GM13976 (cell line): ENCODE measurements at places on chromosomes 4 and X.

- DNase-seq = no peak
Measured at GRCh38 chrX:106897259-106897658, 5.9 kb downstream of the RIPPLY1 start.

GRCh38 chr4:78949735-78950134, 10.5 kb upstream of the PAQR3 start:
- no peak for DNase-seq

DNA sequence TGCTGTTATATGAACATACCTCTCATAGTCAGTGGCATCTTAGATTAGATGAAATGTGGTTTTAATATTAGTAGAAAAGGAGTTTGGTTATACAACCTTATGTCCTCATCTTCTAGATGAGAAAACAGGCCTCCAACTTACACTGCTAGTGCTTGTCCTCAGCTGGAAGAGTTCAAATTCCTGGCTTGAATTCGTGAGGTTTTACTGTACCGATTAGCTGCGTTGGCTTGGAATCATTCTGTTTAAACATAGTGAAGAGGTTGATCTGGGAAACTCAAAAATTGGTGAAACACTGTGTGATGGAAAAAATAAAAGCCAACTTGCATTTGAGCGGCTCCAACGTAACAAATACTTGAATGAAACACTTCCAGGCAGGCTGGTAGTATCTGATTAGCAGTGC, 81.0 kb downstream of the LNX1 start:
- DNase-seq = no peak

DNA sequence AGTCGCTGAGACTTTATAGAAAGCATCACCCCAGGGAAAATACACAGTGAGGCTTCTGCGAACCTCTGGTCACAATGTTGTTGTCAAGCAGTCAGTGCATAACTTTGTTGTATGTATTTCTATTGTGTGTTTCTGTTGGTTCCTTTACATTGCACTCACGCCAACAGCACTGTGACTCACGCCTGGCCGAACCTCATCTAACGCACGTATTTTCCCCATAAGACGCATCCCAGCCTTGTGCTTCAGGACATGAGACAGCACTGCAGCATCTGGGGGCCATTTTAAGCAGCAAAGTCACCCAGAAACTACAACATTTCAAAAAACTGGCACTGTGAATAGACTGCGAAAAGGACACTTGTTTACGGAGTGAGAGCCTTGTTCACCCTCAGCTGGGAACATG, 30.6 kb downstream of the TBL1X start:
- no peak for DNase-seq

- no peak for DNase-seq
Measured at GRCh38 chrX:20263474-20263873, 3.2 kb downstream of the RPS6KA3 start.

GRCh38 chrX:49792376-49792775, 36.7 kb upstream of the PAGE4 start:
- no peak for DNase-seq

DNA sequence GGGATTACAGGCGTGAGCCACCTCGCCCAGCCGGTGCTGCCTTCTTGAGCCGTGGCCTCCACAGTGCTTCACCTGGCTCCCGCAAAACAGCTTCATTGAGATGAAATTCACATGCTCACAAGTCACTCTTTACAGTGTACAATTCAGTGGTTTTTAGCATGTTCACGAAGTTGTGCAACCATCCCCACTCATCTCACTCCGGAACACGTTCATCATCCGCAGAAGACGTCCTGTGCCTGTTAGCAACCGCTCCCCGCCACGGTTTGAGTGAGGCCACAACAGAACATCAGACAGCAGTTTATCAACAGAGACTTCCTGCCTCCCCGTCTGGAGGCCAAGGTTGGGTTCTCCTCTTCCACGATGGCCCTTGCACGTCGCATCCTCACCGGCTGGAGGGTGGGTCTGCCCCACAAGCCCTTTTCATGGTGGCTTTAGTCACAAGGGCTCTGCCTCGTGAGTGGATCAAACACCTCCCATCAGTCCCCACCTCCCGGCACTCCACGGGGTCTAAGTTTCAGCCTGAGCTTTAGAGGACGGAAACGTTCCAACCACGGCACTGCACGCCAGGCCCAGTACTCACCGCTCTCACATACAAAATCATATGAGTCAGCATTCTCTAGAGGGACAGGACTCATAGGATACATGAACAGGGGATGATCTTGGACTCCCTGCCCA, 29.6 kb upstream of the SPON2 start:
- no peak for DNase-seq

GRCh38 chr4:47646372-47646771, 161.3 kb downstream of the ATP10D start:
- no peak for DNase-seq

GRCh38 chr4:133146574-133147241, 2.4 kb upstream of the PCDH10 start:
- DNase-seq = peak; percentile 49

DNA sequence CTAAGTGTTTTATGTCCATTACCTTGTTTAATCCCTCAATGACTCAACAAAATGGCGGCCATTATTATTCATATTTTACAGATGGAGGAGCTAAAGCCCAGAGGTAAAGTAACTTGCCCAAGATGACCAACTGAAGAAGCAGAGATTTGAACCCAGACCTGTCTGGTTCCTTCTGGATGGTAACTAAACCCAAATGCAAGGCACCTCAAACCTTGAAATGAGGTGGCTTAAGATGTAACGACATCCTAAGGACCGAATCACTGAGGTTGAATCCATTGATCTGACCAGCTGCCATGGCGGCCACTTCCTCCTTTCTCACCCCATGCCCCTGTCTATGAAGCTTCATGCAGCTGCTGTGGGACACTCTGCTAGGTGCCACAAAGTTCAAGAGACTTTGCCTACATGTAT, 932 bp downstream of the TLR10 start:
- DNase-seq = no peak

GRCh38 chrX:39050427-39050826, 249.2 kb downstream of the MID1IP1 start:
- DNase-seq = no peak

DNA sequence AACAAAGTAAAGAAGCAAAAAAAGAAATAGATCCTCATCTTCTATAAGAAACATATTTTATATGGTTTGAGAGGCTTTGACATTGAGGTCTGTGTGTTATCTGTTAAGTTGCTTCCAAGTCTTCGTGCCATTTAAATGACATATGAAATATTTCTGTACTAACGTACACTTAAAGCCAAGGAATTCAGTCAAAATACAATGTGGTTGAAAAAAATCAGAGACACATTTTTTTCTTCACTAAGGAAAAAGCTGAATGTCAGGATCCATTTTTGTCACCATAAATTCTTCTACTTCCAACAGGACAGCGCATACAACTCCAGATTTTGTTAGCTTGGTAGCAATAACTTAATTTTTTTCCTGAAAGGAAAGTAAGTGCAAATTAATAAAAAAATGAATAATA, 168.5 kb downstream of the FAT4 start:
- no peak for DNase-seq

GRCh38 chr4:111274486-111274885, 651.6 kb upstream of the PITX2 start:
- no peak for DNase-seq

- DNase-seq = no peak
Measured at GRCh38 chr4:87053802-87054767, 119.3 kb downstream of the AFF1 start.

- no peak for DNase-seq
Measured at GRCh38 chrX:685120-686032, 54.8 kb downstream of the SHOX start.

DNA sequence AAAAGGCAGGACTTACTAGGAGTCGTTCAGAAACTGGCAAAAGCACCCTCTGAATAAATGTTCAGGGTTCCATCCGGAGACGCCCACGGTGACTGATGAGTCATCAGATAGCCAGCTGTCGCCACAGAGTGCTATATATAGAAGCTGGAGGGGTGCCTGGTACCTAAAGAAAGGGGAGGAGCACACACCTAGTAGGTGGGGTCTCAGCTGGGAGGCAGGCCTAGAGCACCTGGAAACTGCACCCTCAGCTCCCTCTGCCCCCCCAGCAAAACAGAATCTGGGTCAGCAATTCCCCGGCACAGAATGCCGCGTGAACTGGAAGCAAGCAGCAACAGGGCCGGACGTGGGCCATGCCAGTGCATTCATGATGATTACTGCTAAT, 242.0 kb downstream of the BCOR start:
- peak; percentile 59 for DNase-seq

DNA sequence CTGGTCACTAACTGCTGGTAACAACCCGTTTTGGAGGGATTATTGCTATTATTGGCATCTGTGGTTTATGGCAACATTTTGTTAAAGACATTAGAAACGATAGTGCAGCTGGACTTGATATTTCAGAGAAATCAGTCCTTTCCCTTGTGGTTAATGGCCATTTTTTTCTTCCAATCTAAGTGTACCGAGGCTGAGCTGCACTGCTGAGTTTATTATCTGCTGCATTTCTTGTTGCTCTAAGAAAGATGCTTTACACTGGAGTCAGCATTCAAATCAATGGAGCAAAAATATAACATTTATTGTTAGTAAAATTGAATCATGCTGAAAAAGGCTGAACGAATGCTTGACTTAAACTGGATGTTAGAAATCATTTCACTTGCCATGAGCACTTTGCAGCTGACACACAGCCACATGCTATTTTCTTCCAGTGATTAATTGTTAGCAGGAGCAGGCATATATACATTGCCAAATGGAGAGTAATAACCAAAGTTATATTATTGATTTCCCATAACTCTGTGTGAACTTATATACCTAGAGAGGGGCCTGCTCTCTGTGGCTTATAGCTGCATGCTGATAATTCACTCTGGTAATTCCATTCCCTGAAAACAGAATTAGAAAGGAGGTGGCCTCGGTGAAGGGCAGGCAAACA, 66.5 kb upstream of the TTC29 start:
- DNase-seq = no peak

GRCh38 chr4:163878336-163879121, 384.0 kb downstream of the TMA16 start:
- DNase-seq = no peak

DNA sequence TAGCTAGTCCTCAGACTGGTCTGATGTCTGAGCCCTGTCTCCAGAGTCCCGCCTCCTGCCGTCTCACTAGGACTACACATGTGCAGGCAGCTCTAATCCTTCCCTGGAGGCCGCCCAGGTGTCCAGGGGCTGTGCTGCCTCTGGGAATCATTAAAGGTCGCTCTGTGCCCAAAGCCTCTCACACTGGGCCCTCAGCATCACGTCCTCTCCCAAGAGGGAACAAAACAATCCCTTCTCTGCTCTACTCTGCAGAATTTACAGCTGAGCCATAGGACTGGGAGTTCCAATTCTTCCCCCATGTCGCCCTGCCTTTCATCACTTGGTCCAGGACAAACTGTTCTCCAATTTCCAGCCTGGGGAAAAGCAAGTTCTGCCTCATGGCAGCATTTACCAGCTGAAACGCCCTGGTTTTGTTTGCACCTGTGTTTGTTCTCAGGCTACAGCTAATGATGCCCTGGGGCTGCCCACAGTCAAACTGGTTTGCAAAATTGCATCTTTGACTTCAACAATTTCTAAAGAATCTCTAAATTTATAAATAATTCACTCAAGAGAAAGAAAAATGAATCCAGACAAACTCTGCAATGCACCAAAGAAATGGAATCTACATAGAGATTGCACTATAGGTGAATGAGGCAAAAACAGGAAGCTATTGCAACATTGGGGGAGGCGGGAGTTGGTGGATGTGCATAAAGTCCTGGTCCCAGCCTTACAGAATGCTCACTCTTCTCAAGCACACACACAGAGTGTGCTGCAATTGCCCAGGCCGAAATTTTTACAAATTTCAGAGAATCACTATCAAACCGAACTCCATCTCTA, 7.2 kb upstream of the MRFAP1 start:
- DNase-seq = no peak

DNA sequence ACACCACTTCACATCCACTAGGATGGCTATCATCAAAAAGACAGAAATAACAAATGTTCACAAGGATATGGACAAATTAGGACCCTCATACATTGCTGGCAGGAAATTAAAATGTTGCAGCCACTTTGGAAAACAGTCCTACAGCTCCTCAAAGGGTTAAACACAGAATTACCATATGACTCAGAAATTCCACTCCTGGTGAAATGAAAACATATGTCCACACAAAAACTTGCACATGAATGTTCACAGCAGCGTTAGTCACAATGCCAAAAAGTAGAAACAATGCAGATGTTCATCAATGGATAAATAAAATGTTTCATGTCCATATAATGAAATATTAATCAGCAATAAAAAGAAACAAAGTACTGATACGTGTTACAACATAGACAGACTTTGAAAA, 15.1 kb downstream of the S100G start:
- DNase-seq = no peak

- no peak for DNase-seq
Measured at GRCh38 chrX:19487520-19488200, 27.6 kb downstream of the MAP3K15 start.

GRCh38 chrX:107448998-107449835, at the start of gene FRMPD3:
Gene FRMPD3 (plus strand): TSS chrX:107449652. CDS start chrX:107526589, 76,937 bp downstream.
- DNase-seq = no peak

GRCh38 chrX:72107841-72108595, 23.7 kb downstream of the RTL5 start:
- no peak for DNase-seq

DNA sequence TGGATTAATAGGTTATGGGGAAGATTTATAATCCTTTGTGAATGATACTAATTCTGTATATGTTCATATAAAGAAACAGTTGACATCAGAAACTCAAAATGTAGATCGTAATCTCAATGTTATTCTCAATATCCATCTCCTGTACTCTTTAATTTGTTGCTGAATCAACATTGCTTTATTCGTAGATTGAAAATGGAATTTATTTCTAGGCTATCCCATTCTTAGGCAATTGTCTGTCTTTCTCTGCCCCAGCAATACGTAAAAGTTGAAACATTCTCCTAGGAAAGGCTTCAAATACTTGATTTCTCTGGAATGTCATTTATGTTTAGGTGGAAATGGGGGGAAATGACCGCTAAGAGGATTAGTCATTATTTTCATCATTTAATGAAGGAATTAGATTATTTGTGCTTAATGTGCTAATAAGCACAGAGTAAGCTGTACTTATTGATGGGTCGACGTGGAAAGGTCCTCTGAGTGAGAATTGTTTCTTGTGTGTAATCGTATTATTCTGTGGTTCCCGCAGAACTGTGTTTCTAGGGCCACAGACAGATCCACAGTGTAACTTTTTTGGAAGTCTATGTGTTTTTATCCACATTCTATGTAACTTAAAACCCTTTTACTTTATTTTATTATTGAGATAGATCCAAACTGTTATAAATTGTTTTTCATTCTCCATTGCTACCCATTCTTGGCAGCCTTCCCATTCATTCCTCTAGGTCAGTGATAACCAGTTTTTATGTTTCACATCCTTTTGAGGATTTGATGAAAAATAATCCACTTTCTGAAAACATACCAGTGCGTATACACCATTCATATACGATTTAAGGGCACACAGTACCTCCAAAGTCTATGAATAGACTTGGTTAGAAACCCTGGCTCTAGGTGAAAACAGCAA, 262.9 kb downstream of the ARHGAP10 start:
- no peak for DNase-seq

DNA sequence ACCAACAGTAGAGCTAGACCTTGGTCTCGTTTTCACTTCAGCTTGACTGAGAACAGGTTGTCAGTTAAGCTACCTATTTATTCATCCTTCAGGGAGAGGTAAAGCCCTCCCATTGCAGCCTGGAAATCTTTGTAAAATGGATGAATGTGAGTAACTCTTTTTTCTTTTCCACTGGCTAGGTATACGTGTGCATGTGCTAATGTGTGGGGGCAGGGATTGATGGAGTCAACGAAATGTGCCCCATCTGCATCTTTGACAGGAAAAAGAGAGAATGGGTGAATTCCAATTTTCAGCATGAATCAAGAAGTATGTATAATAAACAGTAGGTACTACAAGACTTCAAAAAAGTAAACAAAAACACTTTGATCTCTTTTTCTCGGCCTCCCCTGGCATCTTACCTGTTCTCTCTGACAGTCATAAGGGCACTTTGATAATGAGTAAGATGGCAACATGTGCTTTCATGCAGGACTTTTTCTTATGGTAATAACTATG, at the start of gene IL21:
IL21 (minus strand) TSS at position 51 of the 492 bp plus-strand sequence. CDS start 55 bp downstream, outside the sequence.
- DNase-seq = no peak
